ENCODE measurements at places on chromosomes 4 and X.

DNA sequence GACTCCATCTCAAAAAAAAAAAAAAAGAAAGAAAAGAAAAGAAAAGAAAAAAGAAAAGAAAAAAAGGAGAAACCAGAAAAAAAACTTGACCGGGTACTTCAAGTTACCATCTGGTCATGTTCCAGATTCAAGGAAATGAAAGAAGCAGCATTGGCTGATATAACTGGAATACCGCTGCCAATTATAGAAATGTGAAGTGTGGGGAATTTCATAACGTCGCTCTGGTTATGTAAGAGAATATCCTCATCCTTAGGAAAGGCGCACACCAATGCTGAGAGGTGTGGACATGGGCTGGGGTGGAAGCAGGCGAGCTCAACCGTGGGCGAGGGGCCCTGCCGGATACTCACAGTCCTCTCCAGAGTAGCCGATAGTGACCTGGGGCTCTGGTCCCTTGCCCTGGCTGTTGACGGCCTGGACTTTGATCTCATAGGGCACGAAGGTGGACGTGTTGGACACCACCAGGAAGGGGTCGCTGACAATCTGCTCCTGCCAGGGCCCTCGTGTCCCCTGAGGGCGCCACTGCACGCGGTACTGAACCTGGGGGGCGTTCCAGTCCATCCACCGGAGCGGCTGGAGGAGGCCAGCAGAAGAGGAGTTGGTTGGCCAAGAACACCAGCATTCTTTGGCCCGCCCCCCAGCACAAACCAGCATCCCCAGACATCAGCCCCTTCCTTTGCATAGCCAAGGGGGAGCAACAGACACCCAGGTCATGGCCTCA is 19.5 kb downstream of the L1CAM start:
- no peak for DNase-seq

DNA sequence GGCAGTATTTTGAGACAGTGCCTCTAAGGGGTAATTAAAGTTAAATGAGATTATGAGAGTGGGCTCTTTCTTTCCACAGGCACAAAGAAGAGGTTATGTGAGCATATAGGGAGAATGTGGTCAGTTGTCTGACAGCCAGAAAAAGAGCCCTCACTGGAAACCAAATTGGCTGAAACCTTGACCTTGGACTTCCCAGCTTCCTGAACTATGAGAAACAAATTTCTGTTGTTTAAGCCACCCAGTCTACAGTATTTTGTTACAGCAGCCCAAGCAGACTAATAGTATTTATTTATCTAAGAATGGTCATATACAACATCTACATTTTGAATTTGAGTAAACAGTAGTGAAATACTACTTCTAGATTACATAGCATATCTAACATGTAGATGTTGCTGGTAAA is 473.8 kb downstream of the IL15 start:
- no peak for DNase-seq

DNA sequence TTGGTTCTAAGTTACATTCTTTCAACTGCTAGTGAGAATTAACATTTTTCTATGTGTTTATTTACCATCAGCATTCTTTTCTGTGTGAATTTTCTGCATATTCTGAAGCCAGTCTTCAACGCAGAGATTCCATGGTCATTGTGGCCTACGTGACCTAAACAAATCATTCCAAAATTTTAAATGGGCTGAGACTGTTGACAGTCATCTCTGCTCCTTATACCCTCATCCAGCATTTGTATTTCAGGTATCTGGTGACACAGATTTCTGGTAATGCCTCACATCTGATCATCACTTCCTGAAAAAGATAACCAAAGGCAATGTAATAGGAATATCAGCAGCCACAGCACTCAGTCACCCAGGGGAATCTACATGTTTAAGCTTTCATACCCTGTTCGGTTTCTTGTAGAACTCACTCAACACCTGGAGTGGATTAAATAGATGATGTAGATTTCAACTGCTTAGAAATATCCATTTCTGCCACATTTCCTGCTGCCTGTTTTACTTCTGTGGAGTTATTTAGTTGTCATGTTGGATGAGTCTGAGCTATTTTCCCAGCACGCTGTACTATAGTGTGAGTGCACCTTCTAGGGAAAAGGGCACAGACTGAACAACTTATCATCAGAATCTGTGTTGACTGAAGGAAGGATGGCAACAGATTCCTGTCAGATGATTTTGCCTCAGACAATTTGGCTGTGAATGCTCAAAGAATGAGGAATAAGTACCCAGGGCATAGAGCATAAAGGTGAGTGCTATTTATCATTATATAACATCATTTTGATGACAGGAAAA is 73.0 kb upstream of the HPGD start:
- no peak for DNase-seq

DNA sequence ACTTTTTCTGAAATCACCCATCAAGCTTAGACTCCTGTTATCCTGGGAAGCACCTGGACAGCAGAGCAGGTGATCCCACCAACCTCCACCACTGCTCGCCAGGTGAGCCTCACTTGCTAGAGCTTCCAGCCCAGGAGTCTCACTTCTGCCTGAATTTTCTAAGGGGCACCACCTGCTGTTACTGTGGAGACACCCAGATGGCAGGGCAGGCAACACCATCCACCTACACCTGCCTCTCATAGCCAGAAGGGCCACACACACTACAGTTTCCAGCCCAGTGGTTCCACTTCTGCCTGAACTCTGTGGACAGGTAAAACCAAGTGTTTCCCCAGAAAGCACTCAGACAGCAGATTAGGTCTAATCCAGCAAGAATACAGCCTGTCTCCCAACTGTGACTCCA is 262.0 kb downstream of the ARAP2 start:
- no peak for DNase-seq

DNA sequence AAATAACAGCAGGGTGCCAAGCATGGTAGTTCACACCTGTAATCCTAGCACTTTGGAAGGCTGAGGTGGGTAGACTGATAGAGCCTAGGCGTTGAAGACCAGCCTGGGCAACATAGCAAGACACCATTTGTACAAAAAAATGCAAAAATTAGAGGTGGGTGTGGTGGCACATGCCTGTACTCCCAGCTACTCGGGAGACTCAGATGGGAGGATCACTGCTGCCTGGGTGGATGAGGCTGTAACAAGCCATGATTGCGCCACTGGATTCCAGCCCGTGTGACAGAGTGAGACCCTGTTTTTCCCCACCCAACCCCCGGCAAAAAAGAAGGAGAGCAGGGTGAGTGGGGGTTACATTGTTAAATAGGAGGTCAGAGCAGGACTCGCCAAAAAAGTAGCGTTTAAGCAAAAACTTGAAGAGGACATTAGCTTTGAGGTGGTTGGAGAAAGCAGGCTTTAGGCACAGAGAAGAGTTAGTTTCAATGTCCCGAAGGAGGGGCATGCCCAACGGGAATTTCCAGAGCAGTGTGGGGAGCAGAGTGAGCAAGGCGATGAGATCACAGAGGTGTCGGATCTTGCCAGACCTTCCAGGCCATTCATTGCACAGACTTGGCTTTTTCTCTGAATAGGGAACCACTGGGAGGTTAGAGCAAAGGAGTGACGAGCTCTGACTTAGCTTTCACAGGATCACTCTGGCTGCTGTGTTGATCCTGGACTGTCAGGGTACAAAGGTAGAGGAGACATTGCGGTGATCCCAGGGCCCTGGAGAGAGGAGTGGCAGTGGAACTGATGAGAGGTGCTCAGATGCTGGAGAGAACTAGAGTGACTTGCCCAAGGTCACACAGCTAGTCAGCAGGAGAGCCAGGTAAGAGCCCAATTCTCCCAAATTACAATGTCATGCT is 70.6 kb downstream of the TRAPPC11 start:
- no peak for DNase-seq

DNA sequence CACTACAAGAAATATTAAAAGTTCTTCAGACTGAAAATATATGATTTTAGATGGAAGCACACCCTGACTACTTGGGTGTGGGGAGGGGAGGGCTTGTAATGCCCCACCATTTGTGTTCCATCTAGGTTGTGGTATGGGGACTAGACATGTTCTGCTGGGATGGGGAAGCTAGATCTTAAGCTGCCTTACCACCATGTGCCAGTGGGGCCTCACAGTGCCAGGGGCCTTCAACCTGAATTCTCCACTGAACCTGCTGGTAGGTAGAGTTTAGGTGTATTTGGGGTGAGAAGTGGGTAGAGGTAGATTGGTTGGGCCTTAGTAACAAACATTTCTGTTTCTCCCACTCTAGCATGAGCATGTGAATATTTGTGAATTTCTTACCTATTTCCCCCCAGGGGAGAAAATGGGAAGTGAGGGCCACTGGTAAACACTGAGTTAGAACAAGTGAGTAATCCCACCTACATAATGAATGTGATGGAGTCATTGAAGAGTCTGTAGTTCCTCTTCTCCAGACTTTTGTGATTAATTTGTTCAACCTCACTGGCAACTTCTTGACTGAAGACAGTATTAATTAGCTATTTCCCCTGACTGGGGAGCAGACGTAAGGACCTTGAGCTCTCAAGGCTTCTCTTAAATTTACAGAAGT is 44.0 kb downstream of the BRCC3 start:
- no peak for DNase-seq

All from lower lobe of right lung (tissue), 2 donors.